ENCODE measurements at places on chromosomes 5 and 9.

DNA sequence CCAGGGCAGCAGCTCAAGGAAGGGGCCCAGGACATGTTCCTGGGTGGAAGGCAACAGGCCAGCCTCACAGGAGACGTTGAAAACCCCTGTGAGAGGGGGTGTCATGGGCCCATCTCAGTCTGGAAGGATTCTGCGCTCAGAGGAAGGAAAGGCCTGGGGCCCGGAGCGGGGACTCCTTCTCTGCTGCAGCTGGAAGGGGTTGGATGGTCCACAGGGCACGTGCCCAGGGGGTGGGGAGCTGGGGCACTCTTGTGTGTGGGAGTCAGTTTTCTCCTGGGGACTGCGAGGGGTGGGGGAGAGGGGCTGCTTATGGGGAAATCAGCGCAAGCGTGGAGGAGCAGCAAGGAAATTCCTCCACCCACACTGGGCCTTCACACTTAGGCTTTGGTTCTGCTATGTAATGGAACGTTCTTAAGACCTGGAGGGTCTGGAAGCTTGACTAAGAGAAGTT is 2.9 kb upstream of the LPCAT1 start:
- DNase-seq, result peak; percentile 24

GRCh38 chr5:52798938-52799337 is 11.2 kb downstream of the ITGA1 start:
- no peak for DNase-seq

GRCh38 chr5:176489077-176489476 is 40.9 kb downstream of the FAF2 start:
- DNase-seq, result no peak

DNA sequence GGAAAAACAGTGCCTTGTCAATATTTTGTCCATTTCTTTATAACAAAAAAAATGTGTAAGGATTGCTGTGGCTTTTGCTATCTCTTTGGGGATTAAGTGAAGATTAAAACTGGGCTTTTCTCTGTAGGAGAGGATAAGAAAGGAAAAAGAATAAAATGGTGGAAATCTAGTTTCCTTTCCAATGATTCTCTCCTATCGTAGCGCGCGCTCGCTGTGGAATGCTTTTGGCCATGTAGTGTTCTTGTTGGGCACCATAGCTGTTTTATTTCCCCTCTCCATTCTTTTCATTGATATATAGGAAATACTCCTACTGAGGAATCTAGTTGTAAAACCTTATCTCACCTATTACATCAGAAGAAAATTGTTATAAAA is 1.5 kb downstream of the STXBP1 start:
- DNase-seq, result no peak

DNA sequence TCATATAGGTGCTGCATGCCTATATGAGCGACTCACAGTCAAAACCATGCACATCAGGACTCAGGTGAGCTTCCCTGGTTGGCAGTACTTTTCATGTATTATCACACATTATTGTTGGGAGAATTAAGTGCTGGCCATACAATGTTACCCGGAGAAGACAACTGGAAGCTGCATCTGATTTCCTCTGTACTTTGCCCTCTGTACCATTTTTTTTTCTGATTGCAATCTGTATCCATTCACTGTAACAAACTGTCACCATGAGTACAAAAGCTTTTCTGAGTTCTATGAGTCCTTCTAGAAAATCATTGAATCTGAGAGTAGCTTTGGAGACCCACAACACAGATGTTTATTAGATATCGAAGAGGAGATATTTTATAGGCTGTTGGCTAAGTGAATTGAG is 651.0 kb downstream of the NR2F1-AS1 start:
- no peak for DNase-seq

- no peak for DNase-seq
Measured at GRCh38 chr5:143653256-143653655, 158.7 kb upstream of the HMHB1 start.

GRCh38 chr5:163489055-163489744 is 16.2 kb upstream of the MAT2B start:
- no peak for DNase-seq

GRCh38 chr5:131587541-131587940 is 47.5 kb downstream of the RAPGEF6 start:
- no peak for DNase-seq

GRCh38 chr5:3904584-3904983 is 309.0 kb downstream of the IRX1 start:
- no peak for DNase-seq

DNA sequence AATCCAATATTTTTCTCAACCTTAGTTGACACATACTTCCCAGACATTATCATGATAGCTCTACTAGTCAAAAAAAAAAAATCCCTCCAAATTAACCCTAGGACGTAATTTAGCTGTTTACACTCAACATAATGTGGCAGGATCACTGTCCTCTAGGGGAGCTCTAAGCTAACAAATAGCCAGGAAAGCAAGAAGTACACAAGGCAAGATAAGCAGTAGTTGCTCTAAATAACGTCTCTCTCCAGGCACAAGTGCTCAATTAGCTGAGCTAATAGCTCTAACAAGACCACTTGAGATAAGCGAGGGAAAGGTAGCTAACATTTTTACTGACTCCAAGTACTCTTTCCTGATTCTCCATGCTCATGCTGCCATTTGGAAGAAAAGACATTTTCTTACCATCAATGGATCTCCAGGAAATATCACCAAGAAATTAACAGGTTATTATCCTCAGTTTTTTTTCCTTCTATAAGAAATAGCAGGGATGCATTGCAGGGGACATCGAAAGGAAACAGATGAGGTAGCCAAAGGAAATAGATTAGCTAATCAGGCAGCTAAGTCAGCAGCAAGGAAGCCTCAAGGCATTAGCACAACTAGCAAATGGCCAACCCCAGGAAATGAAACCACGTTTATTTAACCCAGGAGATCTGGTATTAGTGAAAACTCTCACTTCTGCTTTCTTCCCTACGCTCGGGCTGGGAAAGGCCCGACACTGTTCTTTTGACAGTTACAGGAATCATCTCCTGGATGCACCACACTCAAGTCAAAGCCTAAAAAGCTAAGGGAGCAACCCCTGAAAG is 614.1 kb downstream of the PTPRD start:
- no peak for DNase-seq

GRCh38 chr9:96491079-96491879 is 41.3 kb downstream of the HABP4 start:
- no peak for DNase-seq

DNA sequence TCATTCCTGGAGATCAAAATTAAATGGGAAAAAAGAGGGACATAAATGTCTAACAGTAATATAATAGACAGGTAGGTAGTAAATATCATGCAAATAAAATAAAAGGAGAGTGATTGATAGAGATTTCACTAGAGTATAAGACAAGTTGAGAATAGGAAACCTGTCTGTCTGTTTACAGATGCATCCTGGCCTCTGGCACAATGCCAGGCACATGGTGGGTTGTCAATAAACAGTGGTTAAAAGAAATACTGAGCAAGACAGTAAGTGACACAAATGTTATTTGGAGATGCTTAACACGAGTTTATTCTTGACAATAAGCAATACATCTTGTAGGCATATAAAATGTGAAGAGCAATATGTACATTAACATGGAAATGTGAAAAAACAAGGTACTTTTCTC is 33.3 kb downstream of the RICTOR start:
- peak; percentile 14 for DNase-seq

DNA sequence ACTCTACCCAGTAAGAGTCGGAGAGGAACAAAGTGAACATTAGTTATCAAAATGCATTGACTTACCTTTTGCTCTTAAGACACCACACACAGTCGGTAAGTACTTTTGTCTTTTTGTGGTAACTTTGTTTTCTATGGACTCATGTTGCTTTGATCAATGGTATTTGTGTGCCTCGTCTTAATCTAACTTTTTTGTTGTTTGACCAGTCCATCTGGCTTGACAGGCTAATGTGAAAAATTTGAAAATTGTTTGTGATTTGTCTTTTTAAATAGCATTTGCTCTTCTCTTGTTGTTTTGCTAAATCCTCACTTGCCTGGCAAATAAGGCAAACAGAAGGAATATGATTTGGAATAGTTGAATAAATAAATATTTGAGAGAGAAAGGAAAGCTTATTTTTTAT is 71.4 kb upstream of the CHD1 start:
- DNase-seq, result no peak

- DNase-seq, result peak; percentile 16
Measured at GRCh38 chr9:137449931-137450538, 8.9 kb upstream of the ENTPD8 start.

- DNase-seq, result no peak
Measured at GRCh38 chr5:9054821-9055589, 490.9 kb downstream of the SEMA5A start.

- DNase-seq, result no peak
Measured at GRCh38 chr9:87498811-87499360, 1.2 kb downstream of the DAPK1 start.

DNA sequence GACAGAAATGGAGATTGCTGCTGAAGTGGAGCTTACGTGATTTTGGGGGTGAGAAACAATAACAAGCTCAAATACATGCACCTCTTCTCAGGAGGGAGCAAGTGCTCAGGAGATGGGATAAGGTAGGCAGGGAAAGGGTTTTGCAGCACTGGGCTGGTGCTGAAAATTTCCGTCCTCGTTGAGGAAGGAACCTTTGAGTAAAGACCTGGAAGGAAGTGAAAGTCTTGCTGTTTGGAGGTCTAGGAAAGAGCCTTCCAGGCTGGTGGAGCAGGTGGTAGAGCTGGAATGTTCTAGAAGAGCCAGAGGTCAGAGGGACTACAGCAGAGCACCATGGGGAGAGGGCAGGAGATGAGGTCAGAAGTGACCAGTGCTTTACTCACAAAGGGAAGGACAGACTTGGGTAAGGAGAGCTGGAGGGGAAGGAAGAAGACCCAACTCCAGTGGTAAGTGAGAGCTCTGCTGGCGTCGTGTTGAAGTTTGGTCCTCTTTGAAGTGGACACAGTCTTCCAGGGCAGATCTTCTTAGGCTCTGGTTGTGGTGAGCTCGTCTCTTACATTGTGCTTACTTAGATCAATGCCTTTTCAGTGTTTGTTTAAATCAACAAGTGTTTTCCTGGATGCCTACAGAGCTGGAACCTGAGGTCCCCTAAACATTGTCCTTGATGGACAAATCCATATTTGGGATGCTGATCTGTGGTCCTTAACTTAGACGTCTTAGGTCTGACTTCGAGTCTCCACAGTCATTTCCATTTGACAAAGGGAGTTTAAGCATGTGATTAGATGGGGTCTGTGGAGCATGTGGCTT is 21.0 kb downstream of the ANKRD33B start:
- no peak for DNase-seq

- DNase-seq, result no peak
Measured at GRCh38 chr9:15977438-15977837, 424.6 kb downstream of the CCDC171 start.

GRCh38 chr9:86141843-86142242 is 42.5 kb upstream of the GOLM1 start:
- DNase-seq, result no peak

GRCh38 chr9:136372561-136373299 is 739 bp downstream of the CARD9 start:
- DNase-seq, result peak; percentile 72

DNA sequence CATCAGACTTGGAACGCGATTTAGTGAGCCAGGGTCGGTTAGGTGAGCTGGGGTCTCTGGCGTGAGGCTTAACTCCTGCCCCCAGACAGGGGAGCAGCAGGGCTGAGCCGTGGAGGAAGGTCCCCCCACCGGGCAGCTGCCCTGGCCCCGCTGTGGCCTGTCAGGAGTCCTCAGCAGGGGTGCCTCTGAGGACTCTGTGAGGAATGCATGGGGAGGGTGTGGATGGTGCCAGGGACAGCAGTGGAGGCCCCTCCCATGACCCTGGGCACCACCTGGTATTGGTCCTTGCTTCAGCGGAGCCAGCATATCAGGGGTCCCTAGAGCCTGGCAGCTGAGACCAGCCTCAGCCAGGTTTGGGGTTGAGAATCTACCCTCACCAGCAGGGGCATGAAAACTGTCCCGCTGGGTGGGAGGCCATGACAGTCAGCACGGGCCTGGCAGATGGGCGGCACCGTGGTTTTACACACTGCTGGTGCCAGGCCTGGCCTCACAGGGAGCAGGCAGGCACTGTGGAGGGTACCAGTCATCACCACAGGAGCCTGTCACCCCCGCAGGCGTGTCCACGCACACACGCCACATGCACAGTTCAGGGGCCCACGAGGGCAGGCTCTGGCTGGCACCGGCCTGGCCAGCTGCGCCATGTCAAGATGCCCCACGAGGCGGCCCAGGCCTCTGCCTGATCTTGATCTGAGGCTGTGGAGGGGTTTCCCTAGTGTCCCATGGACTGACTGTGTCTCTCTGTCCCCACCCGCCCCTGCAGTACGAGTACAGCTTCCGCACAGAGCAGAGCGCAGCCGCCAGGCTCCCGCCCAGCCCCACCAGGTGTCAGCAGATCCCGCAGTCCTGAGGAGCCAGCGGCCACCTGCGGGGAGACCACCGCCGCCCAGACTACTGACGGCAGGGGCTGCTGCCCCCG is 111.1 kb upstream of the LMX1B start:
- no peak for DNase-seq

DNA sequence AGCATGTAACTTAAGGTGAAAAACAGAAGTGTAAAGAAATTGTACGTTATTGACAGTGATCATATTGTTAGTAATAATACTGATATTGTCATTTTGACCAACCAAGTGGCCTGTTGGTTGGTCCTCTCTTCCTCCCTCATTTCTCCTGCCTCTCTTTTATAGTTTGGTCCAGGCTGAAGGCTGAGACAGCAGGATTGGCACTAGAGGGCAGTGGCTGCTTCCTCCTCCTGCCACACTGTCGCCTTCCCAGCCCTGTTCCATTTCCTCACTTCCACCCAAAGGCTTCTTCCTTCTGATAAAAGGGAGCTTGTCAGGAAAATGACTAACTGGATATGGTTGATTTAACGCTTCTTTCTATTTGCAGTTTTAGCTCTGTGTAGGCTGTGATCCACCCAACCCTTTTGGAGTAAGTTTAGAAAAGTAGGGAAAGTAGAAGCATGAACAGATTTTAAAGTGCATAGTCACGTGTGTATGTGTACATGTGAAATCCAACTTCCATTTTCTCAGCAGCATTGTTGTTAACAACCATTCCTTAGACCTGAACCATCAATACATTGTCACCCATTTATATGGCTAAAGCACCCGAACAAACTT is 35.6 kb downstream of the PTCD2 start:
- peak; percentile 43 for DNase-seq

DNA sequence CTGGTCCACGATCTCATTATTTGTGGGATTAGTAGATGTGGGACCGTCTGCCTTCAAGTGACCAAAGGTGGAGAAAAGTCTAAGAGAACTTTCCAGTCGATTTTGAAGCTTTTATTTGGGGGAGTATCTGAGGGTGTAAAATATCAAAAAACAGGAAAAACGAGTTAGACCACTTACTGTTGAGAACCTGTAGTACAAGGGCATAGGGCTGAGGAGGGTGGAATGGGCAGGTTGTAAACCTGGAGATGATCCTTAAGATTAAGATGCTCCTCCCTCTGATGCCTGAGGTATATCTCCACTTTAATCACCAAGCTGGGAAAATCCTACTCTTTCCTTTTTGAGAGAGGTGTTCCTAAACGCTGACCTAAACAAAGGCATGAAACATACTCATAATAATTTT is 32.0 kb upstream of the GTF2H2C start:
- no peak for DNase-seq
